ENCODE measurements at places on chromosomes 7 and 10.

- no peak for DNase-seq
Measured at GRCh38 chr7:124403587-124403986, 362.0 kb downstream of the GPR37 start.

- no peak for DNase-seq
Measured at GRCh38 chr7:152073352-152073751, 47.9 kb downstream of the GALNT11 start.

DNA sequence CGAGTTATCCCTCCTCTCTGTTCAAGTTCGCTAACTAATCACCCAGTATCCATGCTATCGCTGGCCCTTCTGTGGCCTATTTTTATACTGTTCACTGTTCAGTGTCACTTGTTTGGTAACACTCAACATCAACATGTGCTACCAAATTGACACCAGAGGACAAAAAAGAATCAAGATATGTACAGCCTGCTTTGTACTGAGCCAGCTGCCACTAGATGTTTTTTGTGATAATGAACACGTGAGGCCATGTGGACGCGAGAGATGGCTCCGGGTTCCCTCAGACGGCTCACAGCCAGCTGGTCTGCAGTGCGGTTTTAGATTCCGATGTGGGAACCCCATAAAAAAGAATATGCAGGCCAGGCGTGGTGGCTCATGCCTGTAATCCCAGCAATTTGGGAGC is 21.2 kb downstream of the CAV1 start:
- DNase-seq, result no peak

- no peak for DNase-seq
Measured at GRCh38 chr10:47349516-47349915, 1.4 kb downstream of the RBP3 start.

DNA sequence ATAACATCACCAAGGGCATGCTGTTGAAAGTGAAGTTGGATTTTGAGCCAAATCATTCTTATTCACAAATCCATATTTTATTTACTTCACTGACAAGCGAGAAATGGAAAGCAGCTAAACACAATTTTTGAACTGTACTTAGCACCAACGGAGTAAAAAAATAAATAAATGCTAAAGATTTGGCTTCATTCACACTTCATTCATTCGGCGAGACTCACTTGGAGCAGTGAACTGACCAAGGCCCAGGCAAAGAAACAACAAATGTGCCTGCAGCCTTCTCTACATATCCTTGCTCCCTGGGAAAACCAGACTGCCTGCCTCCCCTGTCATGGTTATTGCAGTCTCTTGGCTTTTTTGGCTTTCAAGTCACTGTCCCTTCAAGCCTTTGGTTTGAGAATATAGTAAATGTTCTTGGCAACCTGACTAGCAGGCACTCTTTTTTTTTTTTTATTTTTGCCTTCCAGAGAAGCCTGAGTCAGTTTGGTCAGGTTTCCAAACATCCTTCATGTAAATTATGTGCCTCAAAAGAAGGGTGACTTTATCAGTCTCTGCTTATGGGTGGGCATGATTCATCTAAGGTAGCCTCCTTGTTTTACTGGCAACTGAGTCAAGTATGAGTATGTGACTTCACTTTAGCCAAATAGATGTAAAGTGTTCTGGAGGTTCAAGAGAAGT is 177.6 kb upstream of the MEOX2 start:
- DNase-seq, result no peak
